Stimulated activated CD4-positive, alpha-beta T cell treated with anti-CD3 and anti-CD28 coated beads, TNF-alpha, amount 100 ng/mL, for 1 hour (primary cell): ENCODE measurements at places on chromosomes 2 and 18.

GRCh38 chr2:141439524-141439923, 691.3 kb downstream of the LRP1B start:
- DNase-seq = no peak

- DNase-seq = no peak
These were observed 42.6 kb upstream of the DSC1 start for GRCh38 chr18:31205273-31205672.

DNA sequence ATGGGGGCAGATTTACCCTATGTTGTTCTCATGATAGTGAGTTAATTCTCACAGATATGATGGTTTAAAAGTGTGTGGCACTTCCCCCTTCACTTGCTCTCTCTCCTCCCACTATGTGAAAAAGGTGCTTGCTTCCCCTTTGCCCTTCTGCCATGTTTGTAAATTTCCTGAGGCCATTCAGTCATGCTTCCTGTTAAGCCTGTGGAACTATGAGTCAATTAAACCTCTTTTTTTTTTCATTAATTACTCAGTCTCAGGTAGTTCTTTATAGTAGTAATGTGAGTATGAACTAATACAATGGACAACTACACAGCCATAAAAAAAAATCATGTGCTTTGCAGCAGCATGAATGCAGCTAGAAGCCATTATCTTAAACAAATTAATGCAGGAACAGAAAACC, 118.5 kb downstream of the CALCRL start:
- no peak for DNase-seq

GRCh38 chr2:36528274-36528673, 69.7 kb downstream of the FEZ2 start:
- DNase-seq = no peak

- no peak for DNase-seq
These were observed 152.4 kb downstream of the DYSF start for GRCh38 chr2:71605781-71606241.

DNA sequence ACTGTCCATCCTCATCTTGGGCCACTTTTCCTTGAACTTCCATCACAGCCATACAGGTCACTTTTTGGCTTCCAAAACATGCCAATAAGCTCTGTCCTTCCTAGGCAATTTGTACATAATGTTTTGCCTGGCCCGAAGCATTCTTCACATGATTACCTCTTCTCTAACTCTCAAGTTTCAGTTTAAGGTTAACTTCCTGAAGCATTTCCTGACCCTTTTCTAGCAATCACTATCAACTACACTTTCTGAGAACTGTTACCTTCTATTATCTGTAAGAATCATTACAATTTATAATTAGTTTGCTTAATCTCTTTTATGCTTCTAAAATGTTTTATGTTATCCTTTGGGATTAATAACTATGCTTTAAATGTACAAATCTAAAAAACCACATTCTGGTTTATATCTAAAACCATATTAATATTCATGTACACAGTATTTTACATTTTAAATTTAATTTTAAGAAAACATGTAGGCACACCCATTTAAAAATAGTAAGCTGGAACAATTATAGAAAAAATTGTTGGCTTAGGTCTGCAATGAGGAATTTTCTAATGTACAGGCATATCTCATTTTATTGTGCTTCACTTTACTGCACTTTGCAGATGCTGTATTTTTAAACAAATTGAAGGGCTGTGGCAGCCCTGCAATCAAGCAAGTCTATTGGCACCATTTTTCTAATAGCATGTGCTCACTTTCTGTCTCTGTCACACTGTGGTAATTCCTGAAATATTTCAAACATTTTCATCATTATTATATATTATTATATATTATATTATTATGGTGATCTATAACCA, 76.4 kb downstream of the C2orf74 start:
- DNase-seq = no peak

- DNase-seq = no peak
These were observed 77.2 kb downstream of the MYO3B start for GRCh38 chr2:170255137-170255536.

GRCh38 chr18:56522816-56523215, 115.6 kb downstream of the TXNL1 start:
- no peak for DNase-seq

DNA sequence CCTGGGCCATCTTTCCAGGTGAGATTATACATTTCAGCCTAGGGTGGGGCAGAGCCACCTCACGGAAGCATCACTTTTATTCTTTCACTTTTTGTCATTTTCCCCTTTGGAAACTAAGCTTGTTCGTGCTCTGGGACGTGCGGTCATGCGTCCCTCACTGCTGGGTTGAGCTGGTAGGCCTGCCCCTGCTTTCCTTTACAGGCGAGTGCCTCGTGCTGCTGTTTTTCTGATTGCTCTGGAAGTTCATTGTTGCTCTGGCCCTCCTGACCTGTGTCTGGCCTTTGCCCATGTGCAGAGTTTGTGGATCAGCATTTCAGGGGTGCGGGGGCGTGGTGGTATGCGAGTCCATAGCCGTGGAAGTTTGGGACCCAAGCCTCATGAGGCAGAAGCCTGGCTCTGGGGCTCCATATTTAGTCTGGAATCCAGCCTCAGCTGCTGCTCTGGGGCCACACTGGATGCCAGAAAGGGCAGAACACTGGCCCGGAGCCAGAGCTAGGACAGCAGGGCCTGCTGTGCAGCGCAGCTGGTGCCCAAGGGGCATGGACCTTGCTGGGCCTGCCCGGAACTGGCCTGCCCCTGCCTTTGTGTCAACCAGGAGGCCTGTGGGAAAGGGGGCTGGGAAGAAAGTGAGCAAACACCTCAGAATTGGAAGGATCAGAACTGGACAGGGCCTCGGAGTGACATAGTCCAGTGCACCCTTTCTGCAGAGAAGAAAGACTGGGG, 51.1 kb downstream of the CTIF start:
- DNase-seq = no peak

DNA sequence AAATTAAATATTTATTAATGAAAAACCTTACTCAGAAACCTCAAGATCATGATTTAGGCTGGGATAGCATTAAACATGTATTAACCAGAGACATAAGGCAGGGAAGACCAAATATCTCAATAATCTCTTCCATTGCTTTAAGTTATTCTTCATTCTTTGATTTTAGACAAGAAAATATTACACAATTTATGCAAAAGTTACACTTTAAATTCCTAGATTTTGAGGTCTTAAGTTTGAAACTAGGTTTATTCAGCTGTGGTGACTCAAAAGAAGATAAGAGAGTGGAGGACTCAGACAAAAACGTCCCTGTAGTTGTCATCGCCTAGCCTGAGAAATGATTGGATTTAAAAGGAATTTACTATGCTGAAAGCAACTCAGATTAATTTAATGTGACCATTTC, 1110.3 kb downstream of the DPP10 start:
- no peak for DNase-seq

GRCh38 chr2:130743278-130743677, 12.1 kb upstream of the AMER3 start:
- DNase-seq = no peak

DNA sequence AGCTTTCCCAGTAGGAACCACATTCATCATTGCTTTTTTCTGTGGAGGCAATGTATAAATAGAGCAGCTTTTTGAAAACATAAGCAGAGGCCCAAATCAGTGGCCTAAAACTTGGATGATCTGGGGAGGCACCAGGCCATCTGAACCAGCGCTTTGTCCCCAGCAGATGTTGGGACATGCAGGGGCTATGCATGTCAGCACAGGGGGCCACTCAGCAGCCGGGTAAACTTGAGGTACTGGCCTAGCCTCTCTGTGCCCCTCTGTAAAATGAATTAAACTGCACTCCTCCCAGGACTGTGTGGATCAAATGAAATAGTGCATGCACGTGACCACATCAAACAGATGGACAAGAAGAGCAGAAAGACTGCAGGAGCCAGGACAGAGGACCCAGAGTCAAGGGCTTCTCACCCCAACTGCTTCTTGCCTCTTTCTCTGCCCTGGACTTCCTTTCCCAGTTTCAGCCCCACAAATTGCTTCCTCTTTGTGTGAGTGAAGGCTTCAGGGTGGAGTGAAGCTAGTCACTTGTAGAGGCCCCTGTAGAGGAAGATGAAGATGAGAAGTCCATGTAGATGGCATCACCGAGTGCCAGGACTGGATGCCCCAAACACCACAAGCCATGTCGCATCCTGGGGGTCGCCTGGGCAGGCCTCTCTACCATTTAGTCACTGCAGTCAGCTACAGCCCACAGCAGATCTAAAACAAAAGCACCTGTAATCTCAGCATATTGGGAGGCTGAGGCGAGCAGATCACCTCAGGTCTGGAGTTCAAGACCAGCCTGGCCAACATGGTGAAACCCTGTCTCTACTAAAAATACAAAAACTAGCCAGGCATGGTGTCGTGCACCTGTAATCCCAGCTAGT, 53.2 kb downstream of the IMPA2 start:
- DNase-seq = no peak

GRCh38 chr2:101803128-101803527, 105.6 kb downstream of the MAP4K4 start:
- DNase-seq = no peak

- DNase-seq = no peak
These were observed 97.2 kb downstream of the SMAD7 start for GRCh38 chr18:48853588-48853987.

- no peak for DNase-seq
These were observed 352.7 kb upstream of the CDH20 start for GRCh38 chr18:60980422-60981005.

DNA sequence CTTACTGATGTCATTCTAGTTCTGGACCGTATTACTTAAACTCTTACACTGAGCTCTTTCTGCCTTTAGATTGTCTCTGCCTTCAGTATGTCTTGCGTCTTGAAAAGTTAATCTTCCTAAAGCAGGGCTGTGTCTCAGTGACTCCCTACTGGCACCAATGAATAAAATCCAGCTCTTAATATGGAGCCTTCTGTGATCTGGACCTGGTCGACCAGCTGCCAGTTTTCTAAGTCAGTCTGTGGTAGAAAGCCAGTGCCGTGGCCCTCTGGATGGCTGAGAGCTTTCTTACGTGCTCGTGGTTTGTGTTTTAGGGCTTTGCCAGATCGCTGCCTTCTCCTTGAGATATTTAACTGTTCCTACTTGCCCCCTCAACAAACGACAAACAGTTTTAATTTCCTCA, 26.8 kb downstream of the ZNF407 start:
- no peak for DNase-seq

DNA sequence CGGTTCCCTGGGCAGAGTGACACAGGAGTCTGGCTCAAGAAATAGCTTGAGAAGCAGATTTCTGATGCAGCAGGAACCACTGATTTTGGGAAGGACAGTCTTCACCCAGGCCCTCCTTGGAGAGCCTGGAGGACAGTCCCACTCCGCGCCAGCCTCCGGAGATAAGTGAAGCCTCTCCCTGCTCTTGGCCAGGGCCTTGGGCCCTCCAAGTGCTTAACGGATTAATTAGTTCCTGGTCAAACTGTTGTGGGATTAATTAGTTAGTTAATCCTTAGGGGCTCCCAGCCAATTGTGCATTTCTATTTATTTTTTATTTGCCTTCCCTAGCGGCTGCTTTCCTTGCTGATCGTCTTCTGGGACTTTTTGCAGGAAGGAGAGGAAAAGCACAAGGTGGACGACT, 19.6 kb downstream of the CPLX4 start:
- DNase-seq = no peak

DNA sequence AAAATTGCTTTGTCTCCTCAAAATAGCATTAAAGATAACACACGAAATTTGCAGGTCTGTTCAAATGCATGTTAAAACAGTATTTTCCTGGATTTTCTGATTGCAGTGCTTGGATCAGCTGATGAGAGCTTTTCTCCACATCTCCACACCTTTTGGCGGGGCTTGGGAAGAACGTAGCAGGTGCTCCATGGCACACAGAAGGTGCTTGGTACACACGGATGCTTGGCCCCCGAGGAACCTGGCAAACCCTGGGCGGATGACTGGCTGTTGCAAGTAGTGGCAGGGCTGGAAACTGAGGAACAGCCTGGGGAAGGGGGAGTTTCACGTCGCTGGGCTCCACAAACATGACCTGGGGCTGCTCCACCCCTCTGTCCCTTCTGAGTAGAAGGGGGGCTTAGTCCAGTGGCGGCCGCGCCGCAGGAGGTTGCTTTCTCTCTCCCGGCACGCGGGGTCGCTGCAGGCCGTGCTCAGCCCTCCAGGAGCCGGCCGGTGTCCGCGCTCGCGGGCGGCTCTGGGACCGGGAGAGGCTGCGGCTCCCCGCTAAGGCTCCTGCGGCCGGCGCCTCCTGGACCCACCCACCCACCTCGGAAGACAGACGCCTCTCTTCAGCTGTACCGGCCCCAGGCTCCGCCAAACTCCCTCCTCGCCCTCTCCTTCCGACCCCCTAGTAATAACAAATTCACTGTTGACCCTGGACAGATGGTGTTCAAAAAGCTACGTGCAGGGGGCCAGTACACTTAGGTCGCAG, 69.3 kb downstream of the MARCO start:
- DNase-seq = no peak

DNA sequence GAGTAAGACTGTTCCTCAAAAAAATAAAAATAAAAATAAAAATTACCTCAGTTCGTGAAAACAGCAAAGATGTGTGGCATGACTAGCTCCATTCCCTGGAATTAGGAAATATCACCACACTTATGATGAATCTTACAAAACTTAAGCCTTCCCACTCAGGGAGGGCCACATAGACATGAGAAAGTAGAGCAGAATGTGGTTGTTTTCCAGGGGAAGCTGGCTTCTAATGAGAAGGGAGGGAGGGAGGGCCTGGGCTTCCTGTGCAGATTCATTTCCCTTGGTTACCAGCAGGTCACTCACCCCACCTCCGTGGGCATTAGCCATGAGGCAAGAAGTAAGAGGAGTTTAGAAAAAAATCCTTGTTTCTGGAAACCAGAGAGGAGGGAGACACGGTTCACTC, 95.9 kb upstream of the RMDN2 start:
- DNase-seq = no peak

DNA sequence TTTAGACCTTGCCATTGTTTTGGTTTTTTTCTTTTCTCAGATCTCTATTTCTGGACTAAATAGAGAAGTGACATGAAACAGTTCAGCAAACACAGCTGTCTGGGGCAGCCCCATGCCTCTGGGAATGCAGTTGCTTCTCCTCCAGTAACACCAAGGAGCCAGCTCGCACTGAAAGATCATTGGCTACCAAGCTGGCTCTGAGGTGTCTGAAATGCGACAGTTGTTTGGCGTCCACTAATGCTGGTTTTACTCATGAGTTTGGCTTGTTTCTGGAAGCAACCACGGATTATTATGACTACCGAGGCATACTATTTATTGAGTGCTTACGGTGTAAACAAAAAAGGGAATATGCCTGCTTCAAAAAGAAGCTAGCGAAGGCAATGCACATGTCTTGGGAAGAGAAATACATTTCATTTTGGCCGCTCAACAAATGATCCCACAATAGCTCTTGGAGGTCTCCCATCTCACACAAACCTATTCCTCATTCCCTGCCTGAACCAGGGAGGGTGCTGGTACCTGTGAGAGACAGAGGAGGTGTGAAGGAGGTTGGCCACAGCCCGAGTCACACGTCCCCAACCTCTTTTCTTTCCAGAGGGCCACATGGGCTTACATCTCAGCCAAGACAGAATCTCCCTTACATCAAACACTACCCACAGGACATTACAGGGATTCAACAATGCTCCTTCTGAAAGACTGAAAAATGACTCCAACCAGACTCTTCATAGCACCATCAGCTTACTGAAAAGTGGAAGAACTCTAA, 37.5 kb upstream of the NEB start:
- DNase-seq = no peak
